ENCODE measurements at places on chromosomes 6 and 20.

DNA sequence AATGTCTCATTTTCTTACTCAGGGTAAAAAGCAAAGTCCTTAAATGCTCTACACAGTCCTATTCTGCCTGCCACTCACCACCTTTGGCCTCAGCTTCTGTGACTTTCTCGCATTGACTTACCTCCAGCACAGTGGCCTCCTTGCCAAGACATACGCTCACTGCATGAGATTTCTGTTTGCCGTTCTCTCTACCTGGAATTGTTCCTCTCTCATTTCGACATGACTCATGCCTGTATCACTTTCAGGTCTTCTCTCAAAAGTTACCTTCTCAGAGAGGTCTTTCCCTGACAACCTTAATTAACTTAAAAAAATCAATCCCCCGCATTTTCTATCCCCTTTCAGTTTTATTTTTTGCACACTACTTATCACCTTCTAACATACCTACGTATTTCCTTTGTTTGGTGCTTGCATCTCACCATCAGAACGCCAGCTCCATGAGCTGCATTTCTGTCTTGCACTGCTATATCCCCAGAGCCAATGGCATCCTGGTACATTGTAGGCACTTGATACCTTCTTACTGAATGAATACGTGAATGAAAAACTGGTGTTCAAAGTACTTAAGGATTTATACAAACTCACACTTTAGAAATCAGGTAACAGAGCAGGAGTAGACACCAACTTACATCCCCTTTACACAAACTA lies 24.5 kb downstream of the TENT5A start:
- no peak for DNase-seq

DNA sequence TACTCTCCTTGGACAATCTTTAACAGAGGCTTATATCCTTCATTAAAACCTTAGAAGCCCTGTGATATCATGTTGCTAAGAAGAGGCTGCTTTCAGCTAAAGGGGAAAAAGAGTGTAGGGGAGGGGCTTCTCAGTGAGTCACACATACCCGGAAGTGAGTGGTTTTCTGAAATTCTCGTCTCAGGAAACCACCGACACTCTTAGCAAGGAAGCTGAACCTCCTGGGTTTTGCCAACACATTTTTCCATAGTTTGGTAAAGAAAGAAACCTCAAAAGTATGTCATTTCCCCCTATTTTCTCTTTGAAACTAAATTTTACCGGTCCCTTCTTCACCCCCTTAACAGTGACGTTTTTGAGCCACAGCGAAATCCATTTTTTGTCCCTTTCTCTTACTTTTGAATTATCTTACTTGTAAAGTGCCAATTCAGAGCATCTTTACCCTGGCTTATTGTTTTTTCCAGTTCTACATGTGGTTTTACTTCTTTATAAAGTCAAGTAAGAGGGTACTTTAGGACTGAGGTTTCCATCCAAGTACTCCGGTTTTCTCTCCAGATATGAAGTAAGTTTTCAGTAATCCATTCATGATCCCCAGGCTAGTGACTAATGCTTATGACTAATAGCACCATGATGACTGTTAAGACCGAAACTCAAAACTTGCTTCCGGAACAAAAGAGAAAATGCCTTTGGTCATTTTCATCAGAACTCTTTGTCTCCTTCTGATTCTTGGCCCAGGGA lies 219.3 kb downstream of the ARHGAP18 start:
- peak; percentile 90 for DNase-seq

GRCh38 chr20:12171923-12172524 lies 254.3 kb downstream of the BTBD3 start:
- DNase-seq, result peak; percentile 74

DNA sequence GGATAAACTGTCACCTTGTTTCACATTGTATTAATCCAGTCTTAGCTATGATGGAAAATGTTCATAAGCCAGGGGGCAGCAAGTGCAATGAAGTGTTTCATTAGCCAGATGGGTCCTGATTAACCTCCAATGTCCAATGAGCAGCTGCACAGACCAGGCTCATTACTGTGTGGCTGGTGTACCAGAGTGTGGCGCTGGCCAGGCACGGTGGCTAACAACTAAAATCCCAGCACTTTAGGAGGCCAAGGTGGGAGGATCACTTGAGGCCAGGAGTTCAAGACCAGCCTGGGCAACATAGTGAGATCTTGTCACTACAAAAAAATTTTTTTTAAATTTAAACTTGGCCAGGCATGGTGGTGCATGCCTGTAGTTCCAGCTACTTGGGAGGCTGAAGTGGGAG lies 201.7 kb upstream of the FOXQ1 start:
- no peak for DNase-seq

GRCh38 chr20:25050082-25050481 lies 7.9 kb downstream of the ACSS1 start:
- no peak for DNase-seq

DNA sequence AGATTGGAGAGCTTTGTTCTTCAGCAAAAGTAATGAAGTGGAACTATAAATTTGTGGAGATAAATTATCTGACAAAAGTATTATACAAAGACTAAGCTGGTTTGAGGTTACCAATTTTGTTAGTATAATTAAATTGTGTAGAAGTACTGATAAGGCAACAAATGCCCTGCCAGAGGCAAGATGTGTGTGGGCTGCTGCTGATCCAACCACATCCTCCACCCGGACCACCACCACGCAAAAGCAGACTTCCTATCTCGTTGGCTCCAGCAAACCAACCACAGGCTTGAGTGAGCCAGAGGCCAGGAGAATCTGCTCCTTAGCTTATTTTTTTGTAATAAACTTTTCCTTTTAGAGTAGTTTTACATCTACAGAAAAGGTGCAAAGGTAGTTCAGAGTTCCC lies 1.1 kb upstream of the MYLK4 start:
- DNase-seq, result no peak

GRCh38 chr6:44784195-44784594 lies 396.7 kb downstream of the CDC5L start:
- no peak for DNase-seq

DNA sequence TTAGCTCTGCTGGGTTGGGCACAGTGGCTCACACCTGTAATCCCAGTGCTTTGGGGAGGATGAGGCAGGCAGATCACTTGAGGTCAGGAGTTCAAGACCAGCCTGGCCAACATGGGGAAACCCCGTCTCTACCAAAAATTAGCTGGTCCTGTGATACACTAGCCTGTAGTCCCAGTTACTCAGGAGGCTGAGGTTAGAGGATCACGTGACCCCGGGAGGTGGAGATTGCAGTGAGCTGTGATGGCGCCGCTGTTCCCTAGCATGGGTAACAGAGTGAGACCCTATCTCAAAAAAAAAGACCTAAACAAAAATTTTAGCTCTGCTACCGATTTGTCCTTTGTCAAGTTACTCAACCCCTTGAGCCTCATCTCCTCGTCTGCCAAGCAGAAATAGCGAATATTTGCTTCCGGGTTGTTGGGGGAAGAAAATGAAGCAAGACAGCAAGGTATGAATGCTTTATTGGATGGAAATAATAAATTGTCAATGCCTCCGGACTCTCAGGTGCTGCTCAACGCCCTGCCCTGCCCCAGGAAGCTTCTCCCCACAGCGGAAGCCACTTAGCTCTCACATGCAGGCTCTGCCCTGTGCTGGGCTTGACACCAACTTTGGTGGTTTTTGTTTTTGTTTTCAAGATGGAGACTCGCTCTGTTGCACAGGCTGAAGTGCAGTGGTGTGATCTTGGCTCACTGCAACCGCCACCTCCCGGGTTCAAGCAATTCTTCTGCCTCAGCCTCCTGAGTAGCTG lies 24.9 kb upstream of the ITCH start:
- DNase-seq, result no peak

- no peak for DNase-seq
These were observed 215.7 kb downstream of the CDC5L start for GRCh38 chr6:44603044-44603686.

- DNase-seq, result no peak
These were observed 4.3 kb downstream of the TNNC2 start for GRCh38 chr20:45822857-45823256.

DNA sequence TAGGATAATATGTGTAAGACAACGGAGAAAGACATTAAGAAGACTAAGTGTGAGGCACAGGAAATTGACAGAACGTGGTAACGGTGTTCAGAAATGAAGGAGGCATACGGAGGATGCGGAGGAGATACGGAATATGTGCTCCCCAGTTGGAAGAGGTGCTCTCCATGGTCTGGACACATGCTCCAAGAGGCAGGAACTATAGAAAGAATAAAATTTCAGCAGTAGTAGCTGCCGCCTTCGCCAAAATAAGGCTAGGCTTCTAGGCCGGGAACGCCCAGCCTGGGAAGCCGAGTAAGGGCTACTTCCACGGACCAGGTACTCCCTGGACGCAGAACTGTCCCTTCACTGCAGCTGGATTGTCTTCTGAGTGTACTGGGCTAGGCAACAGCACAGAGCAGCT lies 7.4 kb downstream of the MAFB start:
- no peak for DNase-seq

GRCh38 chr6:143598466-143599080 lies 79.2 kb upstream of the PHACTR2 start:
- DNase-seq, result no peak

DNA sequence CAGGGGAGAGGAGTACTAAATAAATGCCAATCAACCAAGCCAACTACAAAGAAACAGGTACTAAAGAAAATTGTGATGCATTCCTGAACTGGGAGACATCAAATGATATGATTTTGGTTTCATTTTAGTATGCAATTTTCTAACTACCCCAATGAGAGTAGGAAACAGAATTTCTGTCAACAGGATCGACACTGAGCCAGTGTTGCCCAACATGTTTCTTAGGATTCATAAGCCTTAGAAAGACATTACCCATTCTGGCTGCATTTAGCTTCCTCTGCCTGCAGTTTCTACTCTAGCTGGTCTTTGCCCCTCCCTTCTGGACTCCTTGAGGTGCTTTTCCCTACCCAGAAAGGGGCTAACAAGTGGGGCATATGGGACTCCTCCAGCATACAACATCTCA lies 49.8 kb downstream of the KCTD20 start:
- DNase-seq, result no peak

GRCh38 chr20:63574156-63574828 lies at the start of gene HELZ2:
TSS of gene HELZ2 (minus strand) at chr20:63574239. CDS start at chr20:63572385, 1,854 bp downstream.
- no peak for DNase-seq

GRCh38 chr20:52939141-52939540 lies 33.0 kb upstream of the TSHZ2 start:
- DNase-seq, result no peak
